ENCODE measurements at places on chromosomes 2 and 18.
A peak's percentile ranks its signal among the peaks of the same experiment; 100 is the strongest.

DNA sequence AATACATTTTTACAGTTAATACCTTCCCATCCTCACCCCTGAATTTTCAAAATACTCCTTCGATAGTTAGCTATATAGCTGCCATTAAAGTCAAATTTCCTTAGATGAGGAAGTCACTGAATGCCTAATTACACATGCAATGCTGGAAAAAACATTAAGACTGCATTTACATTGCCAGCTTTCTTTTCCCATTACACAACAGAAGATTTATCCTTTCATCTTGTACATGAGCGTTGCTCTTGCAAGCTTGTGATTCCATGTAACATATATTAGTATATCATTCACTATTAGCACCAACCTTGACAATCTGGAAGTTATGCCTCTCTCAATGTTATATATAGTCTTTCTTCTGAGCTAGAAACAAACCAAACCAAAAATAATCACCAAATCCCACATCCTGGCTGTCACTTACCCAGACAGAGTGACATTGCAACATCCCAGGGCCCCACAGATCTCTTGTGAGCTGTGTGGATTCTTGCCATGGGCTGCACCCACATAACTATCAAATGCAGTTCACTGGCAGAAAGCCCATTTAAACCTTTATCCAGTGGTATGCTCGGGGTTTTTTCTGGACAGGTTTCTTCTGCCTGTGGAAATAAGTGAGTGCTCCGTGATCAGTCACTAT is 79.2 kb upstream of the PAPOLG start:
- DNase-seq: no peak

DNA sequence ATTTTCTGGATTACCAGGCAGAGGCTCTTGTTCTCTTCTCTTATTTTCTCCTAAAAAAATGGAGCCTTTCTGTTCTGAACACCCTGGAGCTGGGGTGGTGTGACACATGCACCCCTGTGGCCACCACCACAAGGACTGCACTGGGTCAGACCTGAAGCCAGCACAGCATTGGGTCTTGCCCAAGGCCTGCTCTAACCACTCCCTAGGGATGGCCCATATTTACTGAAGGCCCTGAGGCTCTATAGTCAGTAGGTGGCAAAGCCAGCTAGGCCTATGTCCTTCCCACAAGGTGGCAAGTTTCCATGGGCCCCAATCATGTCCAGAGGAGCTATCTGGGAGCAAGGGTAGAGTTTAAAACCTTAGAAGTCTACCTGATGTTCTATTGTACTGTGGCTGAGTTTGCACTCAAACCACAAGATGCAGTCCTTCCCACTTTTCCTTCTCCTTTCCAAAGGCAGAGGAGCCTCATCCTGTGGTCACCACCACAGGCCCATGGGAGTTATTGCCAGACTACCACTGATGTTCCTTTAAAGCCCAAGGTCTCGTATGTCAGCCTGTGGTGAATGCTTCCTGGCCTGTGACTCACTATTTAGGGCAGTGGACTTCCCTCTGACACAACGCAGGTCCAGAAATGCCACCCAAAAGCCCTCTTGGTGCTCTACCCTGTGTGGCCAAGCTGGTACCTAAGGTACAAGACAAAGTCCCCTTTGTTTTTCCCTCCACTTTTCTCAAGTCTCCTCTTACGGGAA is 15.0 kb upstream of the FMNL2 start:
- no peak for DNase-seq

GRCh38 chr2:177753682-177754491 is 318.7 kb downstream of the PDE11A start:
- DNase-seq: peak; percentile 10

DNA sequence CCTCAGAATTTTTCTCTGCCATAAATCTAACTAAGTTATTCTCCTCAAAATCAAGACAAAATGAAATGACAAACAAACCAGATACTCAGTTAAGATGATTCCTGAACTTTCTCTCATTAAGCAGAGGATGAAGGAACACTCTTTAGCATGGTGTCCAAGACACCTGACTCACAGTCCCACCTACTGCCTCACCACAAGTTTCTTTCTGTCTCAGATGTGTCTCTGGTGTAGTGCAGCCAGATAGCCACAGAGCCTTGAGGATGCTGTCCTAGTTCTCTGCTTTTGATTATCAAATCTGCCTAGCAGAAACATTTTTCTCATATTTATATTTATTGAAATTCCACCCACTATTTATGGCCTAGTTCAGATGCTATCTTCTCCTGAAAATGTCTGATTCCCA is 103.6 kb upstream of the TMEM200C start:
- DNase-seq: no peak

DNA sequence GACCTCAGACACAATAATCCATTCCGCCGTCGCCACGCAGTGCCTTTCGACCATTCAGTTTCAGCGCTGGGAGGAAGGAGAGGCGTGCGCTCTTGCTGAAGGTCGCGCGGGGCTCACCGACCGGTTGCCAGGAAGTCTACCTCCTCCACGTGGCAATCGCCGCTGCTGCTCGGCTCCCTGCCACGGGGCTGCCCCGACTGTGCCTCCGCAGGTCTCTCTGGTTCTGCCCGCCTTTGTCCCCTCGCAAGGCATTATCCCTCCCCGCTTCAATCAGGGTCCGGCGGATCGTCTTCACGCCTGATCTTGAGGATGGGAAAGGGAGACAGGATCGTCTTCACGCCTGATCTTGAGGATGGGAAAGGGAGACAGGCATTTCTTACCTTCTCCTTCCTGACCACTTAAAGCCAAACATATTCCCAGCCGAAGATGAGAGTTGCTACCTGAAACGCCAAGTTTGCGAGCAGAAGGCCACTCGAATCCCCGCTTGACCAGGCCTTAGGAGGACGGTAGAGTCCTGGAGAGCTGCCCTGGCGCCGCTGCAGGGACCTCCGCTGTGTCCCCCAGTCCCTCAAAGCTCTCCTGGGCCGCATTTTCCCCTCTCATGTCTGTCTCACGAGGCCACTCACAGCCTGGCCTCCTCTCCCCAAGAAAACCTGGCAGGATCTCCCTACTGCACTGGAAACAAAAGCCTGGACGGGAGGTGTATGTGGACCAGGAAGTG is 4.3 kb upstream of the GPR45 start:
- DNase-seq: no peak

DNA sequence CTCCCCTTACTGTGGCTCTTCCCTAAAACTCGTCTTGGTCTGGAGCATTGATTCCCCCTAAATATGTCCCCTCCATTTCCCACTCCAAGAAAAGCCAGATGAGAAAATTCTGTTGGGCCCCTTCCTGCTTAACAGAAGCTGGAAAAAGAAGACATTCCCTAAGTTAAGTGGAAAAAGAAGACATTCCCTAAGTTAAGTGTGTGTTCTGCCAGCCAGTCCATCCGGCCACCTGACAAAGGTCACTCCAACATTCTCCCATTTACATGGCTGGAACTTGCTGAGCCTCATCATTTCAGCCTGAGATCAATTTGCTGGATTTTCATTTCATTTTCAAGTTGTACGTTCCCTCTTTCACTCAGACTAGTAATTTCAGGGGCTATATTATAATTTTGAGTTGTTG is 52.0 kb downstream of the LYPD1 start:
- no peak for DNase-seq

GRCh38 chr18:35387152-35387571 is 10.0 kb upstream of the ZNF396 start:
- DNase-seq: no peak

- DNase-seq: no peak
Observed at GRCh38 chr2:30098266-30099005, 48.4 kb upstream of the YPEL5 start.

DNA sequence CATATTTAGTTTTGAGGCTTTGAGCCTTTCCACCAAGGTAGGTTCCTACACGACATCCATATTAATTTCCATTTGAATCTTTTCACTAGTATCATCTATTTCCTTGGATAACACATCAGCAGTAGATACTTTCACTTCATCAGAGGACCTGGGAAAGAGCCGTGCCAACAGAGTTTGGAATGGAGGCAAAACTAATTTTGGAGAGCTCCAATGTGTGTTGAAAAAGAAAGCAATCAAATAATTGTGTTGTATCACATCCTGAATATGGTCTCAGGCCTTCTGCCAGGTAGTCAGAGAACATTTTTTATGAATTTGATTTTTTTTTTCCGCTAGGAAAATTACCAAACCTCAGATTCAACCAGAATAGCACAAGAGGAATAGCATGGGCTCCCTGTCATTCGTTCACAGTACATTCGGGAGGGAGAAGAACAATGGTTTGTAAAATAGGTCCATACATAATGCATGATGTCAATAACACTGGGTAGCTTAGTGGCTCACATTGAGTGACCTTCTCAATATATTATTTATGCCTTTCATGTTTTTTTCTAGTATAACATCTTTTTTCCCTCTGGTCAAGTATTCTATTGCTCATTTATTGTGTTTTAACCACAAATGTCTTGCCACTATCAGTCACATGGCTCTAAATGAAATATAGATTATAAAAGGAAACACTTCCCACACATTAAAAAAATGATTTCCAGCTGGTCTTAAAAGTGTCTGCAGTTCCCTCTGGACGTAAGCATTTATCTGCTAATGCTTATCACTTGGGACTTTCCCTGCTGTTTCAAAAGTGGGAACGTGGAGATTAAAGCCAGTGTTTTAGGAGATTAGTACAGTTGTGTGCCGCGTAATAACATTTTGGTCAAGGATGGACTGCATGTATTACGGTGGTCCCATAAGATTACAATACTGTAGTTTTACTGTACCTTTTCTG is 68.6 kb upstream of the RAPH1 start:
- no peak for DNase-seq

GRCh38 chr2:141641462-141641861 is 489.4 kb downstream of the LRP1B start:
- no peak for DNase-seq

GRCh38 chr2:147236601-147237000 is 608.2 kb upstream of the ACVR2A start:
- no peak for DNase-seq

GRCh38 chr2:9201185-9201891 is 5.3 kb upstream of the ASAP2 start:
- no peak for DNase-seq

DNA sequence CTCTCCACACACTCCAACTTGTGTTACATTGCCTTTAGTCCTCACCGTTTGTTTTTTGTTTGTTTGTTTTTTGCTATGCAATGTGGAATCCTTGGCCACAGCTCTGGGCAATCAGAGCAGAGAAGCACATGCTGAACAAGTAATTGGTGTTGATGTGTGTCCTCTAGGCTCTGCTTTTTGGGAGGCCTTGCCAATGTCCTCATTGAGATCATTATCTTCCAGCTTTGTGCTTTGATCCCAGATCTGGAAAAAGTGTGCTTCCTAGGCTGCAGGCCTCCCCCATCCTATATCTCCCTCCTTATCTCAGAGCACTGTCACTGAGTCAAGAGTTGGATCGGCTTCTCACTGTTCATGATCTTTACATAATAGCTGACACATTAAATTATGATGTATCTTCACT is 25.9 kb downstream of the OSR1 start:
- no peak for DNase-seq

- no peak for DNase-seq
Observed at GRCh38 chr2:201795607-201796477, 10.5 kb upstream of the CDK15 start.

DNA sequence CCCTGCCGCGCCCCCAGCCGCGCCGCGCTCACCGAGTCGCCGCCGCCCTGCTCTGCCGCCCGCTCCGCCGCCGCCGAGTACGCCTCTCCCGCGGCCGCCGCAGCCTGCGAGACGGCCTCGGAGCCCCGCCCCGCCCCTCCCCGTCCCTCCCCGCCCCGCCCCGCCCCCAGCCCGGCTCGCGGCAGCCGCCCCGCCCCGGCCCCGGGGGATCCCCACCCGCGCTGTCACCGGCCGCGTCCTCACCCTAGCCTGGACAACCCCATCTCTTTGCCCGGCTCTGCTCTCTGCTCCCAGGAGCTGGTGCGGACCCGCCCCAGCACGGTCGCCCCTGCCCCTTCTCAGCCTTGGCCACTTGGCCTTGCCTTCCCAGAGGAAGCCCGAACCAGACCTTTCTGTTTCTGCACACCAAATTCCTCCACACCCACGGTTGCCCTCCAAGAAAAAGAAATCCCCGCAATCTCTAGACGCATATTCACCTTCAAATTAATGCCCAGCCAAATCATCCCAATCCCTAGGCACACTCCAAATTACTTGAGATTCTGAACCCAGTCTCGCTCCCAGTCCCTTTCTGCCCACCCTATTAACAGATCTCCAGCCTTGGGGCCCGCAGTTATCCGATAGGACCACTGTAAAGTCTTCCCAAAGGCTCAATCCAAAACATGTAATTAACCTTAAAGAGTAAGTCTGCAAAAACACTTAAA is at the start of gene CYRIA:
Gene CYRIA, minus strand, starts transcription at position 87 of the 701 bp plus-strand sequence. CDS start 77,715 bp downstream, outside the sequence.
- DNase-seq: peak; percentile 16

- no peak for DNase-seq
Observed at GRCh38 chr2:238504181-238504931, 77.6 kb downstream of the ASB1 start.

DNA sequence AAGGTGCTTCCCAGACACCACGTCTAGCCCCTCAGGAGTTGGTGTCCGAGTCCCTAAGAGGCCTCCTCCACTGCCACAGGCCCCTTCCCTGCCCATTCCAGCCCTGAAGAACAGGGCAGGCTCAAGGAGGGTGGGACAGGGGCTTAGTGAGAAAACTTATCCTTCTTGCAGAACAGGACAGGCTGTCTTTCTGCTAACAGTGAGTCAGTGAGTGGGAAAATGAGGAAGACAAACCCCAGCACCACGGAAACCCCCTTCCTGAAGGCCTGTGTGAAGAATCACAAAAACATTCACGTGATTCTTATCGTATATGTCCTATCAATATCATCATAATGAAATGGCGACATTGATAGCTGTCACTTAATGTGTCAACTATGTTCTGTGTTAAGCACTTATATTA is 9.8 kb downstream of the FZD7 start:
- DNase-seq: no peak

DNA sequence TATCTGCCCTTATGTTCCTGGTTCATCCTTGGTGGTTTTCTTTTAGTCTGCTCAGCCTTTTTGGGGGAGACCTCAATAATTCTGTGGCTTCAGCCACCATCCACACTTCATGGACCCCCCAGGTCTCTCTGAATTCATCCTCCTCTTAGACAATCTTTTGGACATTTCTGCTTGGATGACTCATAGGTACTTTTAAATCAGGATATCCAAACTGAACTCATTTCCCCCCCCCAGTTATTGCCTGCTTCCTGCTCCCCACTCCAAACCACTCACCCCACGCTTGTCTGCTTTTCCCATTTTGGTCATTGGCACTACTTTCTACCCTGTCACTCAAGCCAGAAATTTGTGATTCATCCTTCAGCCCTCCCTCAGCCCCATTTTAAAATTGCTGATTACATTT is 78.5 kb downstream of the TANC1 start:
- no peak for DNase-seq

GRCh38 chr2:121245913-121246312 is 39.1 kb downstream of the TFCP2L1 start:
- no peak for DNase-seq

Measured in T follicular helper cell (primary cell).